ENCODE measurements at places on chromosomes 2 and 18. TPM values are rescaled to one million over a fixed set of nuclear protein-coding genes. Genes with fewer than 3 reads are reported as not detected.

GRCh38 chr2:98601532-98602132 lies 6.7 kb downstream of the COA5 start:
- no peak for DNase-seq

The SLC19A3 gene
- total RNA-seq = 1.2 TPM

DNA sequence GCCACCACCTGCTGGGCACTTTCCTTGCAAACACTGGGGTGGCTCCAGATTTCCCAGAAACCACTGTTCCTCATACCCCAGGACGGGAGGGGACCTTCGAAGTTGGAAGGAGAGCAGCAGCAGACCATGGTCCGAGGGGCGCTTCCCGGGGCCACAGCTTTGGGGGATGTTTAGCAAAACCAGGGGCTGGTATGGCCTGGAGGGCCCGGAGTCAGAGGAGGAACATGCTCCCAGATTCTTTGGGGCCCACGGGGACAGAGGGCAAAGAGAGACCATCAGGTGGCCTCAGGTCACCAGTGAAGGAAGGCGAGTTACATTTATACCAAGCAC lies 25.3 kb downstream of the HS6ST1 start:
- DNase-seq = no peak

The POMC gene
- 0.78 TPM for total RNA-seq

The NRBP1 gene
- 58.8 TPM for total RNA-seq

- DNase-seq = no peak
Observed at GRCh38 chr18:60193780-60194179, 178.8 kb downstream of the MC4R start.
